ENCODE measurements at places on chromosomes 2 and 18. TPM values are rescaled to one million over a fixed set of nuclear protein-coding genes. Genes with fewer than 3 reads are reported as not detected.

DNA sequence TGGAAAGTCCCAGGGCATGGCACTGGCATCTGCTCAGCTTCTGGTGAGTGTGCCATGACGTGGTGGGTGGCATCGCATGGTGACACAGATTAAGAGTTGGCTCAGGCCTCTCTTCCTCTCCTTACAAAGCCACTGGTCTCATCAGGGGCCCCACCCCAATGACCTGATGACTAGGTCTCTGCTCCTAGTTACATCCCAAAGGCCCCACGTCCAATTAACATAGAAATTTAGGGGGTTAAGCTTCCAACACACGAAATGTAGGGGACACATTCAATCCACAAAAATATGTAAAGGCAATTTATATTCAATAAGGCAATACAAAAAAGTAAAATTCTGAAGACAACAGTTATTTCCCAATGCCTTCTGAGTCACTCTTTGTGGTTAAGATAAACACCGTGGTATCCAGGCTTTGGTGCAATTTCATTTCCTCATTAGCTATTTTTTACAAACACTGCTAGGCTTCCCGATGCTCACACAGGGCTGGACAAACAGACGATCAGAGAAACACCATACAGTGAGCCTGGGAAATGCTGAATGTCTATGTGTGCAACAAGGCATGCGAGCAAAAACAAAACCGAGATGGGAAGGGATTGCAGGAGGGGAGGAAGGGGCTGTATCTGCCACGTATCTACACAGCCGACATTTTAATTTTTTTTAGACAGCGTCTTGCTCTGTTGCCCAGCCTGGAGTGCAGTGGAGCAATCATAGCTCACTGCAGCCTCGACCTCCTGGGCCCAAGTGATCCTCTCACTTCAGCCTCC is 67.2 kb downstream of the MBP start:
- H3K4me1 ChIP-seq: peaks cover 100% of the 10 kb centered on the region
- peak; percentile 68 for DNase-seq
- H3K4me3 ChIP-seq: peak overlapping the region; percentile 41
- peak overlapping the region; percentile 99 for H3K27ac ChIP-seq
- H3K36me3 ChIP-seq: peaks cover 78% of the 10 kb centered on the region

DNA sequence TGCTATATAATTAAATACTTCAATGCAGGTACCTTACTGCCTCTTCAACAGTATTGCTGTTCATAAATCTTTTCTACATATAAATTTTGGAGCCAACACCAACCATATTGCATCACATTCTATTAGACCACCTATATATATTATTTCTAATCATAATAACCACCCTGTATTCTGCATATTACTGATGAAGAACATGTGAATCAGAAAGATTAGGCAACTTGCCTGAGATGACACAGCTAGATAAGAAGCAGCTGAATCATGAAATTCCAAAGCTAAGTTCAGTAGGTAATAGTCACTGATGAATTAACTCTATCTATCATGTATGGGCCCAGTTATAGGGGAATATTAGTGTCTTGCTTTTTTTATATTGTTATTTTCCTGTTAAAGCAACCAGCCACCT is 161.8 kb downstream of the AGPS start:
- H3K4me3 ChIP-seq: no peak overlapping the region
- H3K27ac ChIP-seq: no peak overlapping the region
- H3K36me3 ChIP-seq: no peaks in the 10 kb centered on the region
- H3K27me3 ChIP-seq: no peaks in the 10 kb centered on the region

DNA sequence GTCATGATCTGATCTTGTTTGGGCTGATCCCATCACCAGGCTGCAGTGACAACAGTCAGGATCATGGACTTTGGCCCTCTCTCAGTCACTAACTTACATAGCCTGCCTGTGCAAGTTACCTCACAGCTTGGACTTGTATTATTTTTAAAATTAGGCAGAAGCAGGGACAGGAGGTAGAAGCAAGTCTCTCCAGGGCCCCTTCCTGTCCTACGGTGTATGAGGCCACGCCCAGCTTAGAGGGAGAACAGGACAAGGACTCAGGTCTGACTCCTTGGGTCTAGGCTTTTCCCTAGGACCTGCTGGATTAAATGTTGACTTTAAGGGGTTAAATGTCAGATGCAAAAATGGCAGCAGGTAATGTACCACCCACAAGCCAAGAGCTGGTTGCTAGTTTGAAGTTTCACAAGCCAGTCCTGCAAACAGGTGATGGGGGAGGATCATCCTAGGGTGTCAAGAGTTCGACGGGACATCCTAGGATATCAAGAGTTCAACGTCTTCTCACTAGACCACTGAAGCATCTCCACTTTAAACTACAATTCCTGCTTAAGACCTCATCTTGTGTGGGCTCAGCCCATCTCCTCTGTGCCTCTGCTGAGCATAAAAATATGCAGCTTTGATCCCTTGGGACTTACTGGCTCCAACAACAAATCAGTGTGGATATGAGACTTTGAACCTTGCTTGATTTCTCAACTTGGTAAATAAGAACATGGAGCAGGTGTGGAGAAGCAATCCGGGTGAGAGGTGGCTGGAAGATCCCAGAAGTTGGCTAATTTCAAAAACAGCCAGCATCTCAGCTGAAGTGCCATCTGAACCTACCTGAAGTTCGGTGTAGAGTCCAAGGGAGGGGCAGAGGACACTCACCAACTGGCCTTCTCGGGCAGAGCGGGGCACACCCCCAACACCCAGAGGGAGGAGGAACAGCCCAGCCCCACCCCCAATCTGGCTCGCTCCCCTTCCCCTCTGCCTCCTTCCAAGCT is 39.5 kb downstream of the SFXN5 start:
- DNase-seq: no peak
- no peaks in the 10 kb centered on the region for H3K4me1 ChIP-seq
- H3K4me3 ChIP-seq: no peak overlapping the region
- H3K27me3 ChIP-seq: no peaks in the 10 kb centered on the region
- H3K36me3 ChIP-seq: no peaks in the 10 kb centered on the region

- H3K27ac ChIP-seq: no peak overlapping the region
- peaks cover 14% of the 10 kb centered on the region for H3K27me3 ChIP-seq
- DNase-seq: no peak
These were observed 140.8 kb upstream of the SPATS2L start for GRCh38 chr2:200165687-200166086.

DNA sequence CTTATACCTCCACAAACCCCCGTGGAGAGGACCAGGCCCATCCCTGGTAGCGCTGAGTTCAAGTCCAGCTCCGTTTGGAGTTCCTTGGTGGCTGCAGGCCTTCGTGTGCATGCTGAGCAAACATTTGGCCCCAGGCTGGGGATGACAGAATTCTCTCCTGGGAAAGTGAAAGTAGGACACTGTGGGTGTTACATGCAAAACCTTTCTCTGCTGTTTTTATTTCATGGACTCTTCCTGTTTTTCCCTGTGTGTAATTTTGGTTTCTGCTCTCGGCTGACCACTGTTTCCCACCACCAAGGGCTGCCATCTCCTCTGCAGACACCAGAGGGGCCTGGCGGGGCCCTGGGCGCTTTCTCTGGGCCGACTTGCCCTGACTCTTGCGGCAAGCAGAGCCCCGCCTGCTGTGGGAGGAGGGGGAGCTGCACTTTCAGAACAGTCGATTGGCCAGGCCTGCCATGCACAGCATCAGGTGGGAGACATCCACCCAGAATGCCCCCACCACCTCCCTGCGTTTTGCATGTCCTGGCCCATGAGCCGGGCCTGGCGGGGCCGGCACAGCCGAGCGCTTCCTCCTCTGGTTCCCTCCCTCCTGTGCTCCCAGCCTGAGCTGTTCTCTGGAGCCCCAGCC is 102.4 kb downstream of the CABLES1 start:
- peak overlapping the region; percentile 55 for H3K4me3 ChIP-seq
- peak; percentile 57 for DNase-seq
- peaks cover 35% of the 10 kb centered on the region for H3K4me1 ChIP-seq
- H3K27ac ChIP-seq: peak overlapping the region; percentile 53

DNA sequence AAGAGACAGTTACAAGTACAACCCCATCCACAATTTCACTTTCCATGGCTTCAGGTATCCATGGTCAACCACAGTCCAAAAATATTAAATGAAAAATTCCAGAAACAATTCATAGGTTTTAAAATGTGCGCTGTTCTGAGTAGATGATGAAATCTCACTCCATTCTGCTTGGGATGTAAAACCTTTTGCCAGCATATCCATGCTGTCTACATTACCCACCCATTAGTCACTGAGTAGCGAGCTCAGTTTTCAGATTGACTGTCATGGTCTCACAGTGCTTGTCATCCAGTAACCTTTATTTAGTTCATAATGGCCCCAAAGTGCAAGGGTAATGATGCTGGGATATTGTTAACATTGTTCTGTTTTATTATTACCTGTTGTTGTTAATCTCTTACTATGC is 40.5 kb downstream of the SMAD4 start:
- no peak overlapping the region for H3K27ac ChIP-seq
- no peak overlapping the region for H3K4me3 ChIP-seq
- H3K4me1 ChIP-seq: peaks cover 15% of the 10 kb centered on the region
- peaks cover 55% of the 10 kb centered on the region for H3K36me3 ChIP-seq

DNA sequence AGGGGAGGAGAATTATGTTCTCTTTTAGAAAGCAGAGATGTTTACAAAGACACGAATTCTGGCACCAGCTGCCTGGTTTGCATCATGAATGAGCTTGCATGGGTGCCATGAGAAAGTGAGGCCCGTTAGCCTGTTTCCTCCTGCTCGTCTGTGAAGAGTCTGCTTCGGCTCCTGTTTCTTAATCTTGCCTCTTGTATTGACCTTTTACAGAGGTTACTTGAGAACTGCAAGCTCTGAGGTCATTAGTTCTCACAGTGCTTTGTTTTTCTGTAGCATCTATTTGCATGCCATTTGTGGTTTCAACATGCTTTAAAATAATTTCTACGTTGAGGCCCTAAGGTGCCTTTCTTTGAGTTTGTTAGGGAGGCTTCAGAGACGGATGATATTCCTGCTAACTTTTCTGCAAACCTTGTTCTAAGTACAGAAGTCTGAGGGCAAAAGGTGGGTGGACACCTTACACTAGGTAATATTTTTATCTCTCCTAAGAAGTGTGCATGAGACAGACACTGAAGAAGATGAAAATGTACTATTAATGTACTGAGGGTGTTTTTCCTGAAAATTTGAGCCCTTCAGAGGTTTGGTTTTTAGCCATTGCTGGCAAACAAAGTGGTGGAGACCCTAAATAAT is 53.4 kb upstream of the LINC00305 start:
- H3K36me3 ChIP-seq: no peaks in the 10 kb centered on the region
- no peaks in the 10 kb centered on the region for H3K27me3 ChIP-seq
- no peak overlapping the region for H3K27ac ChIP-seq
- no peak overlapping the region for H3K4me3 ChIP-seq

- no peaks in the 10 kb centered on the region for H3K4me1 ChIP-seq
- DNase-seq: no peak
- H3K27me3 ChIP-seq: peaks cover 2% of the 10 kb centered on the region
These were observed 35.8 kb downstream of the AGAP1 start for GRCh38 chr2:235529621-235530020.

- H3K27me3 ChIP-seq: no peaks in the 10 kb centered on the region
- no peak overlapping the region for H3K27ac ChIP-seq
- peaks cover 35% of the 10 kb centered on the region for H3K36me3 ChIP-seq
- H3K4me1 ChIP-seq: peaks cover 15% of the 10 kb centered on the region
- H3K4me3 ChIP-seq: no peak overlapping the region
These were observed 39.8 kb downstream of the RHBDD1 start for GRCh38 chr2:226875438-226876225.

- no peaks in the 10 kb centered on the region for H3K27me3 ChIP-seq
- H3K4me1 ChIP-seq: no peaks in the 10 kb centered on the region
- H3K36me3 ChIP-seq: no peaks in the 10 kb centered on the region
- no peak for DNase-seq
- no peak overlapping the region for H3K4me3 ChIP-seq
- no peak overlapping the region for H3K27ac ChIP-seq
These were observed 265.1 kb downstream of the RIT2 start for GRCh38 chr18:42850174-42851083.

DNA sequence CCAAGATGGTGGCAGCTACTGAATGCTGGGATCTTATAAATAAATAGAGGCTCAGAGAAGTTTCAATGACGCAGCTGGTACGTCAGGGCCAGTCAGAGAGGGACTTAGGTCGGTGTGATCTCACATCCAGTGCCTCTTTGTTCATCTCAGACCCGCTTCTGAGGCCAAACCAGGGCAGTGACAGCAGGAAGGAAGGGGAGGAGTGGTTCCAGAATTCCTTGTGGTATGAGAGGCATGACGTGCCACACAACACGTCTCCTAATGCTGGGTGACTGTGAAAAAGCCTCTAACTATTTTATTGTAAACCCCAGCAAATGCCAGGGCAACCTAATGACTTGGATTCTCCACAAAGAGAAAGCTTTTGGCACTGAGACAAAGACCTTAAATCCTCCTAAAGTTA is 423.3 kb downstream of the LPIN1 start:
- peak; percentile 48 for DNase-seq
- peak overlapping the region; percentile 54 for H3K27ac ChIP-seq
- H3K27me3 ChIP-seq: no peaks in the 10 kb centered on the region
- H3K4me1 ChIP-seq: peaks cover 22% of the 10 kb centered on the region

- H3K36me3 ChIP-seq: peaks cover 4% of the 10 kb centered on the region
- H3K27me3 ChIP-seq: no peaks in the 10 kb centered on the region
- DNase-seq: no peak
- H3K4me3 ChIP-seq: no peak overlapping the region
- H3K4me1 ChIP-seq: peaks cover 5% of the 10 kb centered on the region
- no peak overlapping the region for H3K27ac ChIP-seq
These were observed 776.1 kb upstream of the ID2 start for GRCh38 chr2:7905756-7906155.

DNA sequence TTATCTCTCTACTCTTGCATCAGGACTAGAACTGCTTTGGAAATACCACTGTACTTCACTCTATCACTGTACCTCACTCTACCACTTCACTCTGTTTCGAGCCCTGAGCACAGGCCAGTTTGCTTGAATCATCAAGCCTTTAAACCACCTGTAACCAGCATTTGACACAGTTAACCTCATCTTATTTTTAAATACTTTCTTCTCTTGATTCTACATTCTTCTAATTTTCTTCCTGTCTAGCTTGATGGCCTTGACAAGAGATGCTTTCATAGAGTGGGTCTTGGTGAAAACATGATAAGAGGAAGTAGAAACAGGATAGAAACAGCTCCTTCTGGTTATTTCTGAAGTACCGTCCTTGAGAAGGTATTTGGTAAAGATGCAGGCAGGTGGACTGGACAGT is 78.1 kb downstream of the SPIRE1 start:
- H3K4me3 ChIP-seq: no peak overlapping the region
- H3K27ac ChIP-seq: no peak overlapping the region
- no peak for DNase-seq
- no peaks in the 10 kb centered on the region for H3K36me3 ChIP-seq
- peaks cover 3% of the 10 kb centered on the region for H3K4me1 ChIP-seq

- no peaks in the 10 kb centered on the region for H3K36me3 ChIP-seq
- H3K4me1 ChIP-seq: no peaks in the 10 kb centered on the region
- H3K27ac ChIP-seq: no peak overlapping the region
- H3K4me3 ChIP-seq: no peak overlapping the region
- no peak for DNase-seq
- H3K27me3 ChIP-seq: no peaks in the 10 kb centered on the region
These were observed 74.6 kb upstream of the DOK6 start for GRCh38 chr18:69326094-69326493.

- DNase-seq: no peak
- no peaks in the 10 kb centered on the region for H3K27me3 ChIP-seq
- no peaks in the 10 kb centered on the region for H3K36me3 ChIP-seq
- H3K27ac ChIP-seq: no peak overlapping the region
- no peaks in the 10 kb centered on the region for H3K4me1 ChIP-seq
These were observed 869.2 kb downstream of the BCL11A start for GRCh38 chr2:59684116-59684770.

The PARD3B gene
- total RNA-seq: 0.53 TPM

The MEP1B gene
- not detected for total RNA-seq

The DSC2 gene
- total RNA-seq: not detected

The DOK6 gene
- not detected for total RNA-seq

The GNLY gene
- 599 TPM for total RNA-seq

The DHRS9 gene
- total RNA-seq: not detected

The OTOS gene
- total RNA-seq: not detected

Measured in activated CD4-positive, alpha-beta memory T cell treated with anti-CD3 and anti-CD28 coated beads, Interleukin-2, amount 10 ng/mL, durations not matched to agents 7 days and 5 days (primary cell).